ENCODE measurements at places on chromosomes 11 and 22.

DNA sequence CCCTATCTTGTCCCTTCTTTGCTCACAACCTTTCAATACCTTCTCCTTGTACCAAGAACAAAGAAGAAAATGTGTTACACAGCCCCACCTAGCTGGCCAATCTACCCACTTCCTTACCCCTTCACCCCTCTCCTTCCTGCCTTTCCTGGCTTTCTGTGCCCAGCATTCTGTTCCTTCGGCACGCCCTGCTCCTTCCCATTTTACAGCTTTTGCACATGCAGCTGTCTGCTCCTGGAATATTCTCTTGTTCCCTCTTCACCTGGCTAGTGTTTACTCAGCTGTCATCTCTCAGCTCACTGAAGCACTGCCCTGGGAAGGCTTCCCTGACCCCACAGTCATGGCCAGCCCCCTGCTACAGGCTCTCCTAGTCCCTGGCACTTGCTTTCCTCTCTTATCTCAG is 30.7 kb downstream of the SERPINH1 start:
- DNase-seq = no peak

- peak; percentile 30 for DNase-seq
Observed at GRCh38 chr11:87859636-87860035, 315.6 kb downstream of the RAB38 start.

GRCh38 chr11:131129474-131129873 is 213.2 kb upstream of the SNX19 start:
- DNase-seq = no peak

GRCh38 chr22:31646186-31647019 is 15.6 kb downstream of the PISD start:
- peak; percentile 99 for DNase-seq

DNA sequence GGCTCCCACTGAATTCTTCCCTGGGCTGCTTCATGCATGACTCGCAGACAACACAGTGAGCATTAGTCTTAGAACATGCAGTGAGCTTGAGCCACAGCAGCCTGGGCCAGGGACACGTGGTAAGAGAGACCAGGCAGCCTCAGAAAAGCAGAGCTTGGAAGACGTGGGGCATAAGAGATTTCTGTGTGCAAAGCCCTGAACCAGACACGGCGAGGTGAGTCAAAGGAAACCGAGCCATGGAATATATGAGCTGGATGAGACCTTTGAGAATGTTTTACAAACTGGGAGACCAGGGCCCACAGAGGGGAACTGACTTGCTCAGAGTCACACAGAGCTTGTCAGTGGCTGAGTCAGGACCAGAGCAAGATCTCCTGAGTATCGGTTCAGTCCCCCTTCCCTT is 8.5 kb upstream of the FXYD6 start:
- DNase-seq = no peak
